CD4-positive, alpha-beta T cell treated with Interleukin-12 subunit alpha and Interleukin-12 subunit beta, for 1 hour (primary cell): ENCODE measurements at places on chromosomes 6 and 20.

GRCh38 chr6:14031516-14031915, 86.1 kb upstream of the CD83 start:
- no peak for DNase-seq

DNA sequence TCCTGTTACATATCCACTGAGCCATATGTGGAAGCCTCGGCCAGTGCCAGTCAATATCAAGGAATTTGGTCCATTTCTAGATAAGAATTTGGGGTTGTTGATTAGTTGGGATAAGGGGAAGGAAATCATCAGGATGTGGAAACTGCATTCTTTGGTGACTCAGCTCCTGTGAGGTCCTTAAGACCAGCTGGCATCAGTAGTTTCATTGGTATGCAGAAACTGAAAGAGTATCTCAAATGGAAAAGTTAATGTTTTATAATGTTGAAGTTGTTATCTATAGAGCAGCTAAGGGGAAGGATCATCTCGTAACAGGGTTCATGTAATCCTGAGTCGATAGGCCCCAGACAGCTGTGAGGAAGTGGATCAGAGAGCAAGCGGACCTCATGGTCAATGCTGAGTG, 87.9 kb upstream of the PRND start:
- DNase-seq: no peak

- DNase-seq: no peak
Measured at GRCh38 chr6:25199544-25199943, 79.6 kb upstream of the CARMIL1 start.

GRCh38 chr20:51346686-51347485, 195.6 kb downstream of the NFATC2 start:
- DNase-seq: no peak

DNA sequence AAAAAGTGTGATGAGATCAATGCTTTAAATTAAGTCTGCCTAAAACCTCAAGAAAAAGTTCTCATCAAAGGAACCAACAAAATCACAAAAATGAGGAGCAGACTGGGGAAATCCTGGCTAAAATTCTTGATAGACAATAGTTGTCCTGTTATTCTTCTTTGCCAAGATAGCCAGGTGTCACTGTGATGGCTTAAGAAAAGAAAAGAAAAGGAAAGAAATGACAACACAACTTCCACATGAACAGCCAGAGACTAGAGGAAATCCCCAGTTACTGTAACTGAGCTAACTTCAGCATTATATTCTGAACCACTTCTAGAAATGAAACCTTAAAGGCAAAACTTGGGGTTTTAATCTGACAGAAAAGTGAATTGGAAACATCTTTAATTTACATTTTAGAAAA, 129.6 kb downstream of the CD24 start:
- no peak for DNase-seq

DNA sequence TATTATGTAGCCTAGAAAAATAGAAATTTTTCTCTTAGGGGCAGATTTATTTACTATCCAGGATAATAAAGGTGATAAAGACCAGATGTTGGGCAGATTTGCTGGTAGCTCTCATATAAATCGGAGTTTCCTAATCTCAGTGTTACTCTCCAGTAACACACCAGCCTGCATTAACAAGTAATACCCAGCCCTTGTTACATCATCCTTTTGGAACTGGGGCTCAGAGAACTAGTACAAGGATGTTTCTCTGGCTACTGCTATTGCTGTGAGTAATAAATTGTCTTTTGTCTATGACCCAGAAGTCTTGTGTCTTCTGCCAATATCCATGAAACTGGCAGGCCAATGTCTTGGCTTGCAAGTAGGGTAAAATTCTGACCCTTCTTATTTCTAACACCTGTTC, 16.8 kb downstream of the TPD52L1 start:
- DNase-seq: no peak

DNA sequence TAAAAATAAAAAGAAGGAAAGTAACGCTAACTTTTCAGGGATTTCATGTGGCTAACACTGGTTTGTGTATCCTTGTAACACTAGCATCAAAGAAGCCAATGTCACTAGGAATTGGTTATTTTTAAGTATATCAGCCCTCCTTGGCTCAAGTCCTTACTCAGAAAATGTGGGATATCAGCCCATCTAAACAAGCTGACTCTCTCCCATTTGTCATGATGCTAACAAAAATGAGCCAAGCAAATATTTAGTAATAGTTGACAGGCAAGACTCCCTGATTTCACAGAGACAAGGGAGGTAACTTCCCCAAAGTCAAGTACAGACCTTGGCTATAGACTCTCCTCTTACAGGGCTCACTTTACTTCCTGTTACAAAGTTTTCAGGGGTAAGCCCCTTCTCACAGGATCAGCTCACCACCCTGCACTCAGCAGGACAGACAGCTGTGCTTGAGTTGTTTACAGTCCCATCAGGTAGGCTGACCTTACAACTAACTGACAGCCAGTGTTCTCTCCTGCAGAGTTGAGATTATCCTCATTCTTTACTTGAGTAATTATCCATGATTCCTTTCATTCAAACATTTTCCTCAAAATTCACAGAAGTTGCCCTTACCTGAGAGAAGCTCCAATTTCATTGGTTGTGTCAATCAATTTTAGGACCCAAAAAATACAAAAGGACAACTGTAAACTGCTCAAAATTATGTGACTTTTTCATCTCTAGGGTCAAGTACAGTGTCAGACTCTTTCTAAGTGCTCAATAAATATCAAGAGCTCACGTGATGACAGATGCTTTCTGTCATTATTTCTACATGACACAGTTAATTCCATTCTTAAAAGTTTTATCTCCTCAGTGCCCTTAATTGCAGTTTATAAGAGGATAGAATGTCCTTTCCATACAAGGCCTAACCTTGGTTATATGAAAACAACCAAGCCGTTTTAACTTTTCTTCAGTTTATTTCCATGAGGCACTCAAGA, 38.1 kb upstream of the BMP5 start:
- no peak for DNase-seq

DNA sequence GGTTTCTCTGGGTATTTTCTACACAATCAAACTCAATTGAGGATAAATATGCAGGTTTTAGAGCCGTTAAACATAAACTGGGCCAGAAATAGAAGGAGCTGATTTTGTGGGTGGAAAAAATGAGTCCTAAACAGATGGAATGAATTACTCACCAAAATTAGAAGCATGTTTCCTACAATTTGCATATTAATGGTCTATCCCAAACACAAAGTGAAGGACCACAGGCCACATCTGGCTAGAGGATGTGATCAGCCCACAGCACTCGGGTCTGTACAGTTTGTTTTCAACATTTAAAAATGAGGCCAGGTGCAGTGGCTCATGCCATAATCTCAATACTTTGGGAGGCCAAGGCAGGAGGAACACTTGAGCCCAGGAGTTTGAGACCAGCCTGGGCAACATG, 296.3 kb downstream of the PREX1 start:
- DNase-seq: no peak

- no peak for DNase-seq
Measured at GRCh38 chr20:21232546-21233280, 70.4 kb upstream of the XRN2 start.

- no peak for DNase-seq
Measured at GRCh38 chr20:11429889-11430519, 487.7 kb upstream of the BTBD3 start.

- no peak for DNase-seq
Measured at GRCh38 chr6:14038467-14039437, 78.8 kb upstream of the CD83 start.

GRCh38 chr6:16731478-16732051, 29.7 kb downstream of the ATXN1 start:
- DNase-seq: peak; percentile 59

DNA sequence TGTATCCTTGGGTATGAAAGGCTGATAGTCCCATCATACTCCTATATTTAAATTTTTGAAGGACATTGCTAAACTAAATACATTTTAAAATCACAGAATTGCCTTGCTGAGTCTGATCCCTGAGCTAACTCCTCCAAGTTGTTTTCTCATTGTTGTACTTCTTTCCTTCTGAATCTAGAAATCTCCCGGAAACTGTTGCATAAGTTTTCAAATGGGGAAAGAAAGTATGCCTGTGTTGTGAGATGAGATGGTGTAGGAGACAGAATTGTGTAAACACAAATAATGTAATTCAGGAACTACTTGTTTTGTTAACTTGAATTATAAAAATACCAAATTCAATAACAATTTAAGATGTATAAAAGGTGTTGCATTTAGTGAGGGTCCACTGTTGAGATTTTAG, 7.3 kb downstream of the PNRC1 start:
- DNase-seq: no peak

GRCh38 chr6:45436544-45437438, 59.1 kb upstream of the SUPT3H start:
- DNase-seq: no peak

GRCh38 chr6:107550241-107550840, 60.4 kb downstream of the SOBP start:
- DNase-seq: no peak

GRCh38 chr20:32920066-32920465, 61.3 kb downstream of the EFCAB8 start:
- no peak for DNase-seq

DNA sequence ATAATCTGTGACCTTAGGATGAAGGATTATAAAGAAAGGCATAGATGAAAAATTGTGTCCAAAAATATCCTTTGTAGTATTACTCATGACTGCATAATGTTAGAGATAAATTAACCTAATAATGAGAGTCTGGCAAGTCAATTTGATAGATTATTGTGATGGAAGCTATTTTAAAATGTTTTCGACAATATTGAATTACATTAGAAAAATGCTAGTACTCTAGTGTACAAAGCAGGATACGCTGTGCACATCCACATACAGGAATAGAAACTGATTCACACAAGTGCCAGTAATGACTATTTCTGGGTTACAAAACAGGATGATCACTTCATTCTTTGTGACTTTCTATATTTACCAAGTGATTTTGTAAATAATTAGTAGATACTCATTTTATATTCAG, 3.3 kb downstream of the SLC17A2 start:
- no peak for DNase-seq

GRCh38 chr6:39892490-39893129, 41.7 kb downstream of the MOCS1 start:
- DNase-seq: no peak

DNA sequence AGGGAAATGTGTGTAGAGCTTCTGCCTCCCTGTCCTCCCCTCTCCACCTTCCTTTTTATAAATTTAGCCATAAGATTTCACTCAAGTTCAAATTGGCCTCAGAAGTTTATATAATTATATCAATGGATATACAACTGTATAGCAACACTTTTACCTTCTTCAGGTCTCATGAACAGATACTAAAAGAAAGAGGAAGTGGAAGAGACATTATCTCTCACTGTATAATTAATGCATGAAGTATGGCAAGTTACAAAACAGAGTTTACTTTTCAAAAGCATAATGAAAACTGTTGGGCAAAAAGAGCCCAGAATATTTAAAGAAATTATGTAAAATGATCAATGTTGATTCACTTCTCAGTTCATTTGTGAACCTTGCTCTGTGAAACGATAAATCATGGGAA, 99.7 kb downstream of the PDE7B start:
- DNase-seq: no peak

DNA sequence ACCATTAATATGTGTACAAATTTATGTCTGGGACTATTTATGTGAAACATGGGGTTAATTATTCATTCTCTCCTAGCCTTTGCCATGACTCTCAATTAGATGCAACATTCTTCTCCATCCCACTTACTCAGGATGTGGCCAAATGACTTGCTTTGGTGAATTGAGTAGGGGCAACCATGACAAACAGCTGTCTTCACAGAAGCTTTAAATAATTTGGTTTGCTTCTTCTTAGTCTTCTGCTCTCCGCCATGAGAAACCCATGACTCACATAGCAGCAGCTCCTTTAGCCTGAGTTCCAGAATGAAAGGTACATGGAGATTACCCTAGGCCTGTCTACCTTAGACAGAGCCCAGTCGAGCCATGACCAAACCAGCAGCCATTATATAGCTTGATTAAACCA, 74.7 kb downstream of the FRK start:
- no peak for DNase-seq

GRCh38 chr6:144712541-144712940, 427.4 kb downstream of the UTRN start:
- no peak for DNase-seq

GRCh38 chr6:138287144-138287955, 69.1 kb upstream of the PBOV1 start:
- peak; percentile 51 for DNase-seq

DNA sequence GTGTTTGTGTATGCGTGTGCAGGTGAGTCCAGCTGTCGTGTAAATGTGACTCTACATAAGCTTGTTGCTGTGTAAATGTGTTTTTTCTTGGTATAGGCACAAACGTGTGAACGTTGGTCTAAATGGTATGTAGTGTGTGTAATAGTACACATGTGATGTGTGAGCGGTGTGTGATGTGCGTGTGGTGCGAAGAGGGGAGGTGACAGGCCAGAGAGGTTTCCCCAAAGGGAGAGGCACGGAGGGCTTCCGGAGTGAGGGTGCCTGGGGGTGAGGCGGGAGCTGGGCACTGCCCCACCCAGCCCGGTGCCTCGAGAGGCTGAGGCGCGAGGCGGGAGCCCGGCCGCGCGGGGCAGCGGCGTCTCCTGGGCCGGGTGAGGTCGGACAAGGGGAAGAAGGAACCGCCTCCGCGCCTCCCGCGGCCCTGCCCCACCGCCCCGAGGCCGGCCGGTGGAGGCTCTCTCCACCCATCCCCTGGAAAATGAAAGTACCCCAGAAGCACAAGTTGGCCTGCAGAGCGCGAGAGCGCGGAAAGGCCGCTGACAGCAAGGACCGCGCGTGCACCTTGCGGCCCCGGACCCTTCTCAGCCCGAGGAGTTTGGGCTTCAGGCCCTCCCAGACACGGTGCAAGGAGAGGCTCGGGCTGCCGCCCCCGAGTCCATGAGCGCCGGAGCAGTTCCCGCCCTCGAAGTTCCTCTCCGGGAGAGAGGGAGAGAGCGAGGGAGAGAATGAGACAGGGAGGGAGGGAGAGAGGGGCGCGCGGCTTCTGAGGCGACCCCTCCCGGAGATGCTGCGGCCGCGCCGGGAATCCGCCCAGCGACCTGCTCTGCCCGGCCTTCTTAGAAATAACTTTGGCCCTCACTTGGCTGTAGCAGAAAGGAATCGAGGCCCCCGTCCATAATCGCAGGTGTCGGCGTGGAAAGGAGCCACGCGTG, 43.2 kb upstream of the OSTM1 start:
- DNase-seq: peak; percentile 27

DNA sequence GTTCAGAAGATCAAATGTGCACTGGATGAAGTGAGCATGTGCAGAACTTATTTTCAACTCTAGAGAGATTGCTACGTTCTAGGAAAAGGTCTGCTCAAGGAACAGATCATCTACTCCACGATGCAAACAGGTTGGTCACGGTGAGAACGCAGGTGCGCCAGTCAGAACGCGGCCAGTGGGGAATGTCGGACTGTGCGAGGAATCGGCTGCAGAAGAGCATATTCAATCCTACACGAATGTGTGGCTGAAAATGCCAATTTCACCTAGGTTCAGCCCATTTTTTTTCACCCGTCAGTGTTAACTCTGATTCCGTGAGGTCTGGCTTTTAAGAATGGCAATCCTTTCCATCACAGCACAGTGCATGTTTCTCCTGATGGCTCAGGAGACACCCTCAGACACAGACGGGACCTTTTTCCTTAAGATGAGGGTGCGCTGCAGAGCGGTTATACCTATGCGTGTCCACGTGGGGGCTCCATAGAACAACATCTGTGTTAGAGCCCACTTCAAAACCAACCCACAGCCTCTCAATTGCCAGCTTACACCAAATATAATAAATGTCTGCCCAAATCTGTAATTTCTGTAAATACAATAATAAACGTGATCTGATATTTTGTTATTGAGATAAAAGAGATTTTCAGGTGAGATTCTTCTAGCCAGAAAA, 250.4 kb downstream of the FOXA2 start:
- DNase-seq: peak; percentile 20
